COR-L47 (cell line): ENCODE measurements at places on chromosomes 13 and 19.

DNA sequence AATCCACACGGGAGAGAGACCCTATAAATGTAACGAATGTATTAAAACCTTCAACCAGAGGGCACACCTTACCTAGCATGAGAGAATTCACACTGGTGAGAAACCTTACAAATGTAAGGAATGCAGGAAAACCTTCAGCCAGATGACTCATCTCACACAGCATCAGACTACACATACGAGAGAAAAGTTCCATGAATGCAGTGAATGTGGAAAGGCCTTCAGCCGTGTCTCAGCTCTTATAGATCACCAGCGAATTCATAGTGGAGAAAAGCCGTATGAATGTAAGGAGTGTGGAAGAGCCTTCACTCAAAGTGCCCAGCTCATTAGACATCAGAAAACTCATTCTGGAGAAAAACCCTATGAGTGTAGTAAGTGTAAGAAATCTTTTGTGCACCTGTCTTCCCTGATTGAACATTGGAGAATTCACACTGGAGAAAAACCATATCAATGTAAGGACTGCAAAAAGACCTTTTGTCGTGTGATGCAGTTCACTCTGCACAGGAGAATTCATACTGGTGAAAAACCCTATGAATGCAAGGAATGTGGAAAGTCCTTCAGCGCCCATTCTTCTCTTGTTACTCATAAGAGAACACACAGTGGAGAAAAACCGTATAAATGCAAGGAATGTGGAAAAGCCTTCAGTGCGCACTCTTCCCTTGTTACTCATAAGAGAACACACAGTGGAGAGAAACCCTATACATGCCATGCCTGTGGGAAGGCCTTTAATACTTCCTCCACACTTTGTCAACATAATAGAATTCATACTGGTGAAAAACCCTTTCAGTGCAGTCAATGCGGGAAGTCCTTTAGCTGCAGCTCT, 16.0 kb downstream of the ZNF582 start:
- DNase-seq = no peak

DNA sequence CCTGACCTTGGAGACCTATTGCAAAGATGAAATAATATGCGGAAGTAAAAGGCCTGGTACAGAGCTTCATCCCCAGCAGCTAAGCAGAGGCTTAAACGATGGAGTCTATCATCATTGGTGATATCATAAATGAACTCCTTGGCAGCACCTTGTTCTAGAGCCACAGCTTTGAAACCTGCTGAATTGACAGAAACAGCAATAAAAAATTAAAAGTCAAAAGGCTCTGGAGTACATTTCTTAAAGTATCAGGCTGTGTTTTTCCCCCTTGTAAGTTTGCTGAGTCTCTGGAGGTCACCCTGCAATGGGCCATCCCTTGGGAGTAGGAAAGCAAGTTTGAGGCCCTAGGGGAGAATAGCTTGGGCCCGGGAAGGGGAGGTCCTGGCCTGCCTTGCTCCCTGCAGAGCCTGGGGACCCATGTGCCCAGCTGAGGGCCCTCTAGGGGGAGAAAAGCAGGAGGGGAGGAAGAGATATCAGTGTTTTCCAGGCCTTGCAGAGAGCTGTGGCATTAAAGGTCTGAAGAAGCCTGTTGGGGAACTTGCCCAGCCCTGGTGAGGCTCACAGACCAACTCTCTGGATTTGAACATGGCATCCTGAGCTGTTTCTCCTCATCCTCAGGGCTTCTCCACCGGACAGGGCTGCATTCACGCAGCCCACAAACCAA, 416.1 kb downstream of the ZNF536 start:
- DNase-seq = no peak

DNA sequence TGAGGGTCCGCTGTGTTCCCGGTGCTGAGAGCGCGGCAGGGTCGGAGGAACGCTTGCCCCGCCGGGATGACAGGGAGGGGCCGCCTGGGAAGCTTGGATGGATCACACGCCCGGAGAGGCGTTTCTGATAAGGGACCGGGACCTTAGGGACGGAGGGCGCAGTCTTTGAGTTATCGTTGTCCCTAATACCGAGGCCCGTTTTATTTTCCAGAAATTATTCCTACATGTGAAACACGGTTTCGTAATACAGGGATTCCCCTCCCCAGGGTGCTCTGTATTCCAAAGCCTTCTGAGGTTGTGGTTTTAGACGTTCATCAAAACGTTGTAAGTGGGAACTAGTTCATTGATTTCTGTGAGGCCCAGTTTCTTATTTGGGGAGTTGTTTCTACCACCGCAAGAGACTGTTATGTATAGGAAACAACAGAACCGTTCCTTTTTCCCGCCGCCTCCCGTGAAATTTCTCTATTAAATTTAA, 752 bp downstream of the PDCD5 start:
- DNase-seq = peak; percentile 4

GRCh38 chr19:38930776-38931520, at the start of gene MRPS12:
MRPS12 (plus strand) TSS chr19:38930944; CDS start chr19:38931295, 351 bp downstream.
- peak; percentile 99 for DNase-seq

- DNase-seq = no peak
These were observed 324.9 kb upstream of the GPC6 start for GRCh38 chr13:92901739-92902138.
